Stimulated activated CD4-positive, alpha-beta T cell treated with anti-CD3 and anti-CD28 coated beads, Interleukin-12 subunit alpha, Interleukin-12 subunit beta, amount 100 ng/mL, for 24 hours (primary cell): ENCODE measurements at places on chromosomes 2 and 18.

- no peak for DNase-seq
These were observed 24.5 kb downstream of the SRBD1 start for GRCh38 chr2:45586600-45586999.

DNA sequence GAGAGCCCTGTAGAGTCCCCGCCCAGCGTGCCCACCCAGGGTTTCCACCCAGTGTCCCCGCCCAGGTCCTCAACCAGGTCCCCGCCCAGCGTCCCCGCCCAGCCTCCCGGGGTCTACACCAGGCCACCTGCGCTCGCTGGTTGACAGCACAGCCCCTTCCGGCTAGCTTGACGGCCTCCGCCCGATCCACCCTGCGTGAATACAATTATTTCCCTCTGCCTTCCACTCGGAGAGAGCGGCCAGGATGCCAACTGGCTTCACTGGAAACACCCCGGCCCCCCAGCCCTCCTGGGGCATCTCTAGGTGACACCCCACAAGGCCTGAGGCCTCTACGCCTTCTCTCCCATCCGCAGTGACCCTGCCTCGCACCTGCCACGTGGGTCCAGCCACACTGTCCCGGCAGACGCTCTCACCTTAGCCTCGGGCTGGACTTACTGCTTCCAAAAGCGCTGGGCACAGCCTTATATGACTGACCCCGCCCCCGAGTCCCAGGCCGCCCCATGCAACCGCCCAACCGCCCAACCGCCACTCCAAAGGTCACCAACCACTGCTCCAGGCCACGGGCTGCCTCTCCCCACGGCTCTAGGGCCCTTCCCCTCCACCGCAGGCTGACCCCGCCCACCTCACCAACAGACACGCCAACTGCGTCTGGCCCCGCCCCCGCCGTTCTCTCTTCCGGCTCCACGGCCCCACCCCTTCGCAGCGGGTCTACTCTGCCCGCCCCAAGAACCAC is 188.1 kb downstream of the LAMA1 start:
- DNase-seq: no peak

- no peak for DNase-seq
These were observed 38.5 kb downstream of the ASXL3 start for GRCh38 chr18:33616556-33616955.

GRCh38 chr2:71129114-71129901 is 721 bp downstream of the MCEE start:
- no peak for DNase-seq

GRCh38 chr2:18412980-18413675 is 147.3 kb downstream of the RDH14 start:
- no peak for DNase-seq

GRCh38 chr2:181812106-181812743 is 79.3 kb upstream of the ITPRID2 start:
- no peak for DNase-seq

- DNase-seq: no peak
These were observed 78.7 kb downstream of the LPIN1 start for GRCh38 chr2:11824901-11825828.

DNA sequence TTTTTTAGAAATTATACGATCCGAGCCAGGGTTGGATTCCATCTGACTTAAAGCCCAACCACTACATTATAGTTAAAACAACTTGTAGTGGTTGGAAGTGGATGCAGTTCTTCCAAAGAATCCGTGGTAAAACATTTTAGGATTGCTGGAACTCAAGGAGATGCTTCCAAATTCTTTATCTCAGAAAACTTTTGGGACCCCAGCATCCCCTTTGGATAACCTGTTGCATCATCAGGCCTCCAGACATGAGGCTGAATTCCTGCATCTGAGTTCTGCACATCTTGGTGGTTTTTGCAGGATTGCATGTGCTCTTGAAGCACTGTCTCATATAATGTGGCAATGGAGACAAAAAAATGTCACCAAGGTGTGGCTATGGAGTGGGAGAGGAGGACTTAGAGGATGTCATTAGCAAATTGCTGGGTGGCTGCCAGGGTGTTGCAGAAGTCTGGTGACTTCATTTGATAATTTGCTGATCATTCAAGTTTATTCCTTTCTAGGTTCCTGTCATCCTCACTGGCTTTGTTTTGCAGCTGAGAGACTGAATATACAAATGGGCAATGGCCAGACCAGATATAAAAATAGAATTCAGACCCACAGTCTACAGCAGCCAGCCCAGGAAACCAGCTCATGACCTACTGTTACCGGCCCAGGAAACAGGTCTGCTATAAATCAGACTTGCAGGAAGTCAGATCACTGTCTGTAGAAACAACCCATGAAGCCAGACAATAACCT is 207.7 kb downstream of the BCL2 start:
- DNase-seq: no peak

DNA sequence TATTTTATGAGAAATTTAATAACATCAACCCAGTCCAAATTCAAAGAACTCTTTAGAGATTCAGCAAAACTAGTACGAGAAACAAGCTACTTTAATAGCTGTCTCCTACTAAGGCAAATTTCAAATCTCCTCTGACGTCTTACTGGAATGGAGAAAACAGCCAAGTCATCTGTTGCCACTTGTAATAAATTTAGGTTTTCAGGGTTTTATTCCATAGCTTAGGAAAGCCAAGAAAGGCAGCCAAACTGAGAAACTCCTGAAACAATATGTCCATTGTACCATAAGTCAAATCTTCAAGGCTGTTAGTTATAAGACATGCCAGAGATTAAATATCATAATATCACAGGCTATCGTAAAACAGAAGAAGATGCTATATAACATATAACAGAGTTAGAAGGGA is 524.6 kb upstream of the SETBP1 start:
- no peak for DNase-seq

- DNase-seq: no peak
These were observed 54.6 kb downstream of the PIKFYVE start for GRCh38 chr2:208320686-208321085.

GRCh38 chr2:215338883-215339679 is 27.2 kb downstream of the ATIC start:
- no peak for DNase-seq

GRCh38 chr2:209368406-209368805 is 55.4 kb upstream of the MAP2 start:
- DNase-seq: no peak

DNA sequence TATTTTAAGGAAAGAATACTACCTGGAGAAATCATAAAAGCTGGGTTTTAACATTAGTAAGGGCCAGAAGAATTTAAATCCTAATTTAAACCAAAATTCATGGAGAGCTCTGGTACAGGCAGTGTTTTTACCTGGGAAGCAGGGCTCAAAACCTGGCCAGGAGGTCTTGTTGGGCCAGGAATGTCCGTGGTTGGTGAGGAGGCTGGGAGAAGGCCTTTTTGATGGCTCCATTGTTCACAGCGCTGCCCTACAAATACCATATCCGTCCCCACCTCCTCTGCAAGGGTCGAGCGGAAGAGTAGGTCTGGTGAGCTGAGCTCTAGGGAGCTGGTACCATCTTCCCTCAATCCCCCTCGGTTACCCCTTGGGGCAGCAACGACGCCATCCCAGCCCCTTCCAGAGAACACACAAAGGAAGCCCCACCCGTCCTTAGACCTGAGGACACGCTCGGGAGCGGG is 10.9 kb upstream of the HOXD1 start:
- DNase-seq: no peak

DNA sequence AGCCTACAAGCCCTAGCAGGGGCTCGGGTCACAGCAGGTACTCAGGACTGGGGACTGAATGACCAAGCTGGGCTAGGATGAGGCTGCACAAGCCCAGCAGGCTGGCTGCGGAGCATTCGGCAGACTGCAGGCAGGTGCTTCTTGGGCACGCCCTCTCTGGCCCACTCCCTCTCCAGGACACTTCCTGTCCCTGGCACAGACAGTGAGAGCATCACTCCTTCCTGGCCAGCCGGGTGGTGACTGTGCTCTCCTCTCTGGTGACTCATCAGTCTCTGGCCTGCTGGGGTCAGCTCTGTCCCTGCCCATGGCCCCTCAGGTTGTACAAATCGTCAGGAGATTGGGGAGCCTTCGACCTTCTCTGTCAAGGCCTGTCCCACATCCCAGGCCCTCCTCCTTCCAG is 22.5 kb downstream of the C1QL2 start:
- no peak for DNase-seq

GRCh38 chr2:118077636-118078247 is 10.5 kb upstream of the INSIG2 start:
- DNase-seq: no peak

- no peak for DNase-seq
These were observed 106.9 kb upstream of the SP3 start for GRCh38 chr2:174072069-174072468.

DNA sequence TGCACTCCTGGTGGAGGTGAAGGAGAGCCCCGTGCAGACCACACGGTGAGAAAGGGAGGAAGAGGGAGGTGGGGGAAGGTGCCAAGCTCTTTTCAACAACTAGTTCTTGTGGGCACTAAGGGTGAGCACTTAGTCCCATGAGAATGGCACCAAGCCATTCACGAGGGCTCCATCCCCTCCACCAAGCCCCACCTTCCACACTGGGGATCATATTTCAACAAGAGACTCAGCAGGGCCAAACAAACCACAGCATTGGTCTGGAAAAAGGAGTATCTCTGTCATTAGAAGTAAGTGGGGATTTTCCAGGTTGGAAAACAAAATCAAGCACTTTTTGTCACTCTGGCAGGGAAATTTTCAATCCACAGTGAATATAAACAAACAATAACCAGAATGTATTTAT is 38.4 kb downstream of the ZAP70 start:
- no peak for DNase-seq

DNA sequence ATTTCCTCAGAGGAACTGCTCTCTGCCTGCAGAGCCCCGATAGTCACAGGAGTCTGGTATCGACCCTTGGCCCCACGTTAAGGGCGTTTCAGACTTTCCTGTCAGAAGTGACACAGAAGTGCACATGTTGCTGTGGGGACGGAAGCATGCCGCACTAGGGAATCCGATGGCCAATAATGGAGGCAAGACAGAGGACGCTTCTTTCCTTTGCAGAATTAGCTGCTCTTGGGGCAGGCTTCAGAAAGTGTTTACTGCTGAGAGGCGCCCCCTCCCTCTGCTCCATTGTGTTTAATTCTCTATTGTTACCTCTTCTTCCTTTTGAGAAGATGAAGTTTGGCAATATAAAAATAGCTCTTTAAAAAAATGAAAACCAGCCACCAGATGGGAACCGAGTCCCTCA is 118.6 kb upstream of the EML6 start:
- DNase-seq: no peak

- peak; percentile 95 for DNase-seq
These were observed 2.2 kb downstream of the SH2D6 start for GRCh38 chr2:85420536-85421259.

- DNase-seq: no peak
These were observed 125.6 kb upstream of the HS6ST1 start for GRCh38 chr2:128444121-128444771.

- DNase-seq: no peak
These were observed 43.9 kb upstream of the B3GNT2 start for GRCh38 chr2:62152000-62152399.

DNA sequence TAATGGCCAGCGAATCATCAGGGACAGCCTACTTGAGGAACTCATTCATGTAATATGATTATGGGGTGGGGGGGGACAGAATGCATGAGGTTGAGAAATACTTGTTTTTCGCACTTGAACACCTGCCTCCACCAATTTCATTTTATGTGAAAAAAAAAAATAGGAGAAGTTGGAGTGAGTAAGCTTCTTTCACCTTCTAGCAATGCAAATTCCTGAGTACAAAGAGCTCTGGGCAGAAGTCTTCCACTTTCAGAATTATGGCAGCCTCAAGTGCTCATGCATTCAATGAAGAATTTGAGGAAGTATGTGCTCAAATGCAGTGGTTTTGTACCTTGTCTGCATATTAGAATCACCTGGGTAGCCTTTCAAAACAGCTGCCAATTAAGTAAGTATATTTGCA is 40.1 kb upstream of the GPD2 start:
- DNase-seq: no peak

DNA sequence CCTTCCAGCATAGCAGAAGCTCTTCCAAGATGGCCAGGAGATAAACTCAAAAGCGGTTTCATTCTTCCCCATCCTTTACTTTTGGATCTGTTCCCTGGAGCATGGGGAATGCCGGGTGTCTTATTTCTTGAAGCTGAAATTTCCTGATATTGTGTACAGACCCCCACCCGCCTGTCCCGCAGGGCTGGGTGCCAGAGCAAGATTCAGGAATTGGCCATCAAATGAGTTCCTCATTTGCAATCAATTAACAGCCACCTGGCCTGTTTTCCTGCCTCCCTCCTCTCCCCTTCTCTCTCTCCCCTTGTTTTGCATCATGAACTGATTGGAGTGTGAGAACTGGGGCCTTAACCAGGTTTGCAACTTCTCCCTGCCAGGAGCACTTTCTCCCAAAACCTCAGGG is 202.1 kb downstream of the SH3RF3 start:
- no peak for DNase-seq

DNA sequence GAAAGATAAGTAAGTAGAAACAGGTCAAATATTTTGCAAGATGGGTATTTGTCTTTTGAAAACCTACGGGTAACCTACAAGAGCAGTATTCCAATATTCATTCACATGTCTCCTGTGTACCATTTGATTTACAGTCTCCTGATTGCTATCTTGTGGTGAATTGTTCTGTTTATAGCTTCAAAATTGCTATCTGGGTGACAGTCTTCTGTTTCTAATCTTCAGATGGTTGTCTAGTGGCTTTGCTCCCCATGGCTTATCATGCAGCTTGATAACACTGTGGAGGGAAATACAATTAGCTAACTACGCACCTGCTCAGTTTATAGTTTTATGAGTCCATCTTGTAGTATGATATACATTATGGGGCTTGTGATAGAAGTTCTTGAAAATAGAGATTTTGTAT is 816.8 kb downstream of the CPS1 start:
- no peak for DNase-seq

DNA sequence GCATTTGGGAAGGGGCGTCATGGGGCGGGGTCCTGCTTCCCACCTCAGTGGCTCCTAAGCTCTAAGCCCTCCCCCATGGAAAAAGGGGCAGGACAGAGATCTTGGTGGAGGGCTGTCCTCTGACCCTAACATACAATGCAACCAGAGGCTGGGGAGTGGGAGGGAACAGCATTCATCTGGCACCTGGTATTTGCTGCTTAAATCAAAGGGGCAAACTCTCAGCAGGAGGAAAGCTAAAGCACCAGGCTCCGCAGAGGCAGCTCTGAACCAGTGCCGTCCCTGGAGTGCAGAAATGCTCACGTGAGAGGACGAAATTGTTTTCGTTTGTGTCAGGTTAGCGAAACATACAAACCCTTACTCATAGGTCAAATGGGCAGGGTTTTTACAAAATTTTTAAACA is 92.7 kb upstream of the PXDN start:
- DNase-seq: no peak

- no peak for DNase-seq
These were observed 10.8 kb downstream of the LAPTM4A start for GRCh38 chr2:20040489-20041172.

GRCh38 chr2:16522031-16522831 is 143.4 kb downstream of the CYRIA start:
- DNase-seq: no peak

- DNase-seq: no peak
These were observed 996 bp downstream of the PTCD3 start for GRCh38 chr2:86107031-86107430.

DNA sequence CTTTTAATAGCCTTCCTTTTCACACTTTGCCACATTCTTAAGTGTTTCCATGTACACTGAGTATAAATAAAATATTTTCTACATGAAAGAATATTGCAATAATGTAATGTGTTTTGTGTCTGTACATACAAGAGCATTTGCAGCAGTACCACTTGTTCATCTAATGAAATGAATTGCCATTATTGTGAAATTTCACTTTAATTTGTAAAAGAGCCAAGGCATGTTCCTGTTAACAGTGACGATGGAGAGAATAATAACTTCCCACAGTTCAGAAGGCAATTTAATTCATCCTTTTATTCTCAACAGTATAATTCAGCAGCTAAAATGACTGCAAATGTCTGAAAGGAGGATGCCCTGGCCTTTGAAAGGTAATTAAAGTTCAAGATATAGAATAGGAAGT is 853.9 kb downstream of the LRRTM4 start:
- DNase-seq: no peak
